ENCODE measurements at places on chromosomes 2 and 18.

DNA sequence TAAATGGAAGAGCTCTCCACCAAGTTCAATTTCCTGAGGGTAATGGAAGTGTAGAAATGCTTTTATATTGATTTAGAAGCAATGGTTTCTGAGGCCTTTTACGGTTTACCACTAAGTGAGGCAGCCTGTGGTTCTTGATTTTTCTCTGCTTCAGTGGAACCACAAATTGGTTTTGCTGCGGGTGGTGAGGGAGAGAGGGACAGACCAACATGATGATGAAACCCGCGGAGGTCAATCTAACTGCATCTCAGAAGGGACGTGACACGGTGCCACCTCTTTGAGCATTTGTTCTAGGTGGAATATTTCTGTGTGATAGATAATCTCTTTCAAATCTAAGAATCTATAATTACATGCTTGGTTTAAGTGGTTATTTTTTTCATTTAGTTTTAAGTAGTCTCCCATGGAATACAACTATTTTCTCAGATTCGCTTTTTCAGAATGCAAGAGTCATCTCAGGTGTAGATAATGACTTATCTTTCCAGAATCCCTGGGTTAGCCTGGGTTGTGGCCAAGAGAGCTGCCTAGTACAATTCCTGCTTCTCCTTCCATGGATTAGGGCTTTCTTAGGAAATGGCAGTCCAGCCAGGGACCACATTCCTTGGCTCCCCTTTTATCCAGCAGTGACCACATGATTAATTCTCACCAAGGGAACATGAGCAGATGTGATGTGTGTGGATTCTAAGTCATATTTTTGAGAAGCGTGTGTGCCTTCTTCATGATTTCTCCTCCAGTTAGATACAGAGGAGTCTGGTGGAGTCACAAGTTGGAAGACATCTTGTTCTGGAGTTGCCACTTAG, 52.5 kb downstream of the KCNE4 start:
- DNase-seq: no peak

GRCh38 chr2:68244456-68244855, 7.9 kb downstream of the PPP3R1 start:
- no peak for DNase-seq

DNA sequence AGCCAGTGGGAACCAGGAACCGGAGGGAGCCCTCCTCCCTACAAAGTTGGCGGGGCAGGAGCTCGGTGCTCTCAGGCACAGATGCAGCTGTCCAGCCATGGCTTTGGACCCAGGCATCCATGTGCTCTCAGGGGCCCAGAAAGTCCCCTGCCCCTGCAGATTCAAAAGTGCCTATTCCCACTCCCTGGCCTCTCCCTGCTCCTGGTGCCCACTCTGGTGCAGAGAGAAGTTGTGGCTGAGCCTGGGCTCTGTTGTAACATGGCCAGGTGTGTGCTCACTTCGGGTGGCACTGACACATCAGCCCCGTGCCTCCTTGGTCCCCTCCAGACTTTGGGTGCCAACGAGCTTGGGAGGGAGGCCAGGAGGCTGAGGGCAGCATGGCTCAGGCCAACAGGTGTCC, 315.8 kb upstream of the KYNU start:
- no peak for DNase-seq

GRCh38 chr2:101473911-101474701, 806 bp downstream of the RFX8 start:
- peak; percentile 81 for DNase-seq

GRCh38 chr18:57009844-57010243, 137.0 kb upstream of the BOD1L2 start:
- no peak for DNase-seq

GRCh38 chr2:48991415-48992131, 162.7 kb downstream of the FSHR start:
- peak; percentile 9 for DNase-seq

DNA sequence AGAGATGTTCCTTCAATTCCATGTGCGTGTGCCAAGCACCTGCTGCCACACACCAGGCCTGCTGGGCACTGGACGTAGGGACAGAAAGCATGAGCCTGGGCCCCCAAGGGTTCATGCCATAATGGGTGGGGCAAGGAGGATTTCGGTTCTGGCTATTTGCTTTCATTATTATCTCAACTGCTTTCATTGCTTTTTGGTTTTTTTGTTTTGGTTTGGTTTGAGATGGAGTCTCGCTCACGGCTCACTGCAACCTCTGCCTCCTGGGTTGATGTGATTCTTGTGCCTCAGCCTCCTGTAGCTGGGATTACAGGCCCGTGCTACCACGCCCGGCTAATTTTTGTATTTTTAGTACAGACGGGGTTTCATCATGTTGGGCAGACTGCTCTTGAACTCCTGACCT, 57.2 kb downstream of the SF3B1 start:
- no peak for DNase-seq

Data from iPS-NIHi11 (cell line).